ENCODE measurements at places on chromosomes 1 and 21.

DNA sequence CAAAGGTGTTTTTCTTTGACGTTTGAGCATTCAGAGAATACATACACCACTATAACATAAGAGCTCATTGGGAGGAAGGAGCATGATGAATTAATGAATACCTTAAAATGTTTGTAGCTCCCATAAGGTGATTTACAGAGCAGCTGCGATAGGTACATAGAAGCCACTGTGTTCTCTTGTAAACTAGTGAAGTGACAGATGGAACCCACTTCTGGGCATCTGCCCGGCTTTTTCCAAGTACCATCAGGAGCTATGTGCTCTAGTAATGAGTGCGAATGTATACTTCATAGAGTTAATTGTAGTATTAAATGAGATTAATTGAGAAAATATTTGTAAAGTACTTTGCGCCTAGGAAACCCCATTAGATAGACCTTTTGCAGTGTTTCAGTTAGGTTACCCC, 48.4 kb downstream of the HENMT1 start:
- DNase-seq = no peak

- DNase-seq = peak; percentile 39
Measured at GRCh38 chr1:118223426-118223825, 38.4 kb upstream of the SPAG17 start.

GRCh38 chr21:33089395-33090119, 19.6 kb downstream of the OLIG1 start:
- DNase-seq = peak; percentile 56

- DNase-seq = no peak
Measured at GRCh38 chr1:208934933-208935332, 648.6 kb upstream of the CAMK1G start.

GRCh38 chr1:209062081-209062620, 521.4 kb upstream of the CAMK1G start:
- DNase-seq = no peak

GRCh38 chr1:21823980-21824702, 12.1 kb downstream of the LDLRAD2 start:
- no peak for DNase-seq

GRCh38 chr1:205301842-205302588, 19.5 kb downstream of the NUAK2 start:
- DNase-seq = no peak

- DNase-seq = peak; percentile 52
Measured at GRCh38 chr1:118039170-118039569, 109.6 kb downstream of the WDR3 start.

DNA sequence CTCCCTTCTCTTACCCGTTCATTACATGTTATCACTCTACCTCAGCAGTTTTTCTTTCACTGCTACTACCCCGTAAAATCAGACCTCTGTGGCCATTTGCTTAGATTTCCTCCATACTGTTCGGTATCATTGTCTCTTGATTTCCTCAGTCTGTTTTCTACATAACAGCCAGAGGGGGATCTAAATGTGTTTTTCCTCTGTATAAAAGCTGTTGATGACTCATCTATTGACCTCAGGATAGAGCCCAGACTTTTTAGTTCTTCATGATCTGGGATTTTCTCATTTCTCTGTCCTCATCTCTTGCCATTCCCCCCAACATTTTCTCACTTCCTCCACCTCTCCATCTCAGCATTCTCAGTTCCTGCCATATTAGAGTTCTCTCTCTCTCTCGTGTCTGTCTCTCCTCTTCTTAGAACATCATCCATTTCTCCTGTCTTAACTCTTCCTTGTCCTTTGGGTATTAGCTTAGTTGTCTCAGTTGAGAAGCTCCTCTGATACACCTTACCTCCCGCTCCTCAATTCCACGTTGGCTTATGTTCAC, 10.5 kb downstream of the OTUD3 start:
- no peak for DNase-seq

GRCh38 chr1:207987164-207987563, 76.2 kb upstream of the CD34 start:
- no peak for DNase-seq

- DNase-seq = no peak
Measured at GRCh38 chr21:39051588-39051949, 131.7 kb downstream of the PSMG1 start.

DNA sequence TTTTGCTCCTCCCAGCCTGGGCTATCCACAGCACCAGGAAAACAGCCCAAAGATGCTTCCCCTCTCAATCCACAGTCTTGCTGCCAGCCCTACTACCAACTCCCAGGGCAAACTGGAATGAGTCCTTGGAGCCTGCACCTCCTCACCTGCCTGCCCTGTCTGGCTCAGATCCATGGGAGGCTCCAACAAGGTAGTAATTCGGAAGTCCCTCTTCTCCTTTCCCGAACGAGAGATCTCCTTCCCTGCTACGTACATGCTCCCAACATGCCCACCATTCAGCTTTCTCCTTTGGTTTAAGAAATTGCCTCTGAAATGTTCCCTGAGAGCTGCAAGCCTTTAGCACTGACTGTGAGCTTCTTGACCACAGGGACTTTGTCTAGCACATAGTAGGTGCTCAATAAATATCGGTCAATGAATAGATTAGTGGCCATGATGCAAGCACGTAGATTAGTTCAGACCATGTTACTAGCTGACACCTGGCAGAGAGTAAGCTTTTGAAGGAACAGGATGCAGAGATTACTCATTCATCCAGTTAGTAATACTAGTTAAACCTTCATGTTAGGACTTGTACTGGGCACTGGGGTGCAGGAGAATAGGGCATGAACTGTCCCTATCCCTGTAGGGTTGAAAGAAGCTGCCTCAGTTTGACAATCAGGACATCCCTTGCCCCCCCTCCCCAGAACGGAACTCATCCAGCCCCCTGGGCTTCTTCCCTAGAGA, 80.1 kb downstream of the DISP3 start:
- DNase-seq = no peak

GRCh38 chr1:93585059-93585966, 96.3 kb downstream of the BCAR3 start:
- DNase-seq = no peak

- DNase-seq = no peak
Measured at GRCh38 chr1:81410351-81410750, 390.4 kb upstream of the ADGRL2 start.

GRCh38 chr1:31723828-31724359, 20.1 kb upstream of the COL16A1 start:
- DNase-seq = peak; percentile 36

- peak; percentile 71 for DNase-seq
Measured at GRCh38 chr1:201023517-201023902, at the start of gene KIF21B. TSS of gene KIF21B (minus strand) at chr1:201023714. CDS start at chr1:201023383, 331 bp downstream.

DNA sequence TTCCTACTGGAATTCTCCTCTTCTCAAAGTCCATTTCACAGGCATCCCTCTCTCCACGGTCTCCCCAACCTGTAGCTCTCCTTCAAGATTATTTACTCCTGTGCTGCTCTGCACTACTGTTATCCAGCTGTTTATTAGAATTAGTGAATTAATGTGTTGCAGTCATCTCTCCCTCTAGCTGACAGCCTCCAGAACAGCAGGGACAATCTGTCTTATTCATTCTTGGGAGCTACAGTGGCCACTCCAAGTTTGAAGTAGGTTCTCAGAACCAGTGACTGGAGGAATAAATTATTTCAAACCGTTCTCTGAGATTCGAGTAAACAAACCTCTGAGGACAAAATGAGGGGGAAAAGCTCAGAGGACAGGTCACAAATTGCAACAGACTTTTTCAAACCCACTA, 330.9 kb downstream of the RRAGC start:
- DNase-seq = no peak

- DNase-seq = no peak
Measured at GRCh38 chr1:1768249-1768992, 9.8 kb downstream of the NADK start.

DNA sequence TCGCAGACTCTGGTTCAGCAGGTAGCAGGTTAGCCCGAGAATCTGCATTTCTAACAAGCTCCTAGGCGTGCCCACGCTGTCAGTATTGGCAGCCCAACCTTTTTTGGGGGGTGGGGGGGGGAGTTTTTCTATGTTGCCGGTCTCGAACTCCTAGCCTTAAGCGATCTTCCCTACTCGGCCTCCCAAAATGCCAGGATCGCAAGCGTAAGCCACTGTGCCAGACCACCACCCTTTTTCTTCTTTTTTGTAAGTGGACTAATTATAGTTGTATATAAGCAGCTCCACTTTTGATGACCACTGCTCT, 480 bp upstream of the MIS18A start:
- no peak for DNase-seq

DNA sequence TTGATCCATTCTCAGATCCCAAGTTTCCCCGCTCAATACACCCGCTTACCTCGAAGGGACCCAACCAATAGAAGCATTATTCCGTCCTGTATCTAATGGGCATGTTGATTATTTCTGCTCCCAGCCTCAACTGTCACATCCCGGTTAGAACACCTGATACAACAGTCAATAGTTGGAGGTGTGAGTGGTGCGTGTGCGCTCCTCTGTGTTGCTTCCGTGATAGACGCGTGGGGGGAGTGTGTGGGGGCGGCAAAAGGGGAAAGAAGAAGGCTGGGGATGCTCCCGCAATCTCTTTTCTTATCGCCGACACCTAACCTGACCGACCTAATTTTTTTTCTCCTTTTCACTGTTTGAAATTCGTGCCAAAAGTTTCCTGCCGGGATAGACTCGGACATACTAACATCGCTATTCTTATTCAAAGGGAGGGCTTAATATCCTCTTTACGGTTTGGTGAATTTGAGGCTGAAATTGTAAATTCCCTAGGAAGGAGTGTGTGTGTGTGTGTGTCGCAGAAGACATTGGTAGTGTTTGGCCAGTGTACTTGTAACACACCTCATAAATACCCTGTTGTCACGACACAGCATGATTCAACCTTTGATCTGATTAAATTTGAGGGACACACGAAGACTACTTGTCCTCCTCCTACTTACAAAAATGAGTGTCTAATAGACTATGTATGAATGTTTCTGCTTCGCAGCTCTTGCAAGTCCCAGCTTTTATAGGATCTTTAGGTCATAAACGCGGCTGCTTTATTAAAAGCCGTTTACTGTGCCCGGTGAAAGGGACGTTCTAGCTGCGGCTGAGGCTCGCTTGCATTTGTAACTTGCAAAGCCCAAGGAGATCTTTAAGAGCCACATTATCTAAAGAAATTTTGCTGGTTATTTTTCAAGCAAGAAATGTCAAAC, 1.5 kb upstream of the PROX1 start:
- no peak for DNase-seq

DNA sequence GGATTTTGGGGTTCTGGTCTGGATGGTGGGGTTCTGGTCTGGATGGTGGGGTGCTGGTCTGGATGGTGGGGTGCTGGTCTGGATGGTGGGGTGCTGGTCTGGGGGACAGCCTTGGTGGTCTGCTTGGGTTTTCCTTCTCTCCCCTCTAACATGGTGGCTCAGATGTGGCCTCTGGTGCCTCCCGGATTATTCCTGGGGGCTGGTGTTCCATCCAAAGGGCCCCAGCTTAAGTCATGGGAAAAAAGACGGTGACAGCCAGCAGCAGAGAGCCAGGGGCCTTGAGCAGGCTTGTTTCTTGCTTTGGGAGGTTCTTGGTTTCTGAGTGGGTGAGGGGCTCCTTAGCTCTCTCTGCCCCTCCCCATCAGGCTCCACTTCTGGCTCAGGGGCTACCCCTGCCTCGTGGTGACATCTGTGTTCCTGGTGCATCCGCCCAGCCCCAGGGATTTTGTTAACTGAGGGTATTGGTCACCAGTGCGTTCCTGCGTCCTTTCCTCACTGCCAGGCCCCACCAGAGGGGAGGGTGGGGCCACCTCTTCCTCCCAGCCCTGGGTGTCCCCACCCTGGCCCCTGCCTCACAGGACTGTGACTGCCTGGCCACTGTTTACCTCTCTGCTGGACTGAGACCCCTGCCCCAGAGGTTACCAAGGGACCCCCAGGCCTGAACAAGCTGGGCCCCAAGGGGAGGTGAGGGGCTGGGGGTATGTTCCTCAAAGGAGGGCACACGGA, 43.2 kb upstream of the ACTRT2 start:
- no peak for DNase-seq

DNA sequence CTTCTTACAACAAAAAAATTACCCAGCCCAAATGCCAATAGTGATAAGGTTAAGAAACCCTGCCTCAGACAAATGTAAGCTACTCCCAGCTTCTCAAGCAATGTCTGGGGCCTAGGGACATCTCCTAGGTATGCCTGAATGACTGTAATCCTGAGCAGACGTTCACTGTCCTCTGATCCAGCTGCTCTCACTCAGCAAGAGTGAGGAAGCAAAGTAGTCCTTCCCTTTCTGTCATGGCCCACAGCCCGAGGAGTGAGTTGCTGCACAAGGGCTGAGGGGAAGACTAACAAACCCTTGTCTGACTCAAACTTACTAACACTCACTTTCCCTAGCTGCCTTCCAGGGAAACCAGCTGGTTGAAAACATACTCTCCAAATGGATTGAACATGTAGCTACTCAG, 124.9 kb upstream of the TNFSF4 start:
- DNase-seq = no peak

DNA sequence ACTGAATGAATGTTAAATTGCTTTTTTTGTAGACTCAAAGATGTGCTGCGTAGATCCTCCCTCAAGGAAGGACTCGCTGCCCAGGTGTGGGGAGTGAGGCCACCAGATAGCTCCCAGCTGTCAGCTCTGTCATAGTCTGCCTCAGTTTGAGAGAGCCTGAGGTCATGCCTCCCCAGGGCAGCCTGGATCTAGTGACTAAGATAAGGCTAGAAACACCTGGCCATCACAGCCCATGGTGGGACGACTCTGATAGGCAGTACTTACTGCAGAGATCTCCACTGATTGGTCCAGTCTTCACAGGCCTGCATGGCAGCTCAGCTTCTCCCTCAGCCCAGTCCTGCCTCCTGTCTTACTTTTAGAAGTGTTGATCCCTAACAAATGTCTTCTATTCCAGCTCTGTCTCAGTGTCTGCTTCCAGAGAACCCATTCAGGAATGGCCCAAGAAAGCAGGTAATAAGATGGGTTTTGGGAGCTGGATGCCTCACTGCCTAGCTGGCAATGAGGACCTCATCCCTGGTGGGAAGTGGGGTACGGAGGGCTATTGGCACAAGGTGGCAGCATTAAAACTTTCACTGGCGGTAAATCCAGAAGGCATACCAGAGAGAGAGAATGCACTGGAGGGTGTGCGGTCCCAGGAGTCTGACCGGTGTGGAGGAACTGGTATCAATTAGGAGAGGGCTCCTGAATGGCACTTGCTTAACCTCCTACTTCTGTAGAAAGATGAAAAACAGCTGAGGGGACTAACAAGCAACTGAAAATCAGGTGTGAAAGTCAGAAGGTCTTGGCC, 55.3 kb upstream of the GPR37L1 start:
- DNase-seq = no peak

DNA sequence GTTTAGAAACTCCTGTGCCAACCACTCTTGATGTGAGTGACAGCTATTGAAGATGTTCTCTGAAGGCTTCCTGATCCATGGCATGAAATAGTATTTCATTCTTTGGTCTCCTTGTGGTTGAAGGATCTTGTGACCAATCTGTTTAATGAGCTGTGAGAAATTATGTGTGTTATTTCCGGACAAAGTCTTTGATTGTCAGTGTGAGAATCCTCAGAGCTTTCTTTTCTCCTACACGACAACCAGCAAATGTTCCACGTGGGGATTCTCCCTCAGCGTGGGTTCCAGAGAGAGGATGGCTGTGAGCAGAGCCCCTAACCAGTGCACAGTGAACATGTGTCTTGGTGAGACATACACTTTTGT, 45.0 kb upstream of the HOOK1 start:
- no peak for DNase-seq

- DNase-seq = no peak
Measured at GRCh38 chr1:200704986-200705500, 33.6 kb upstream of the CAMSAP2 start.

Data from Kasumi-1 (cell line).